ENCODE measurements at places on chromosomes 16 and 17.
A peak's percentile ranks its signal among the peaks of the same experiment; 100 is the strongest.

GRCh38 chr17:6046431-6046830, 23.7 kb upstream of the WSCD1 start:
- DNase-seq = no peak

GRCh38 chr16:12543700-12544476, 259.8 kb downstream of the CPPED1 start:
- no peak for DNase-seq

DNA sequence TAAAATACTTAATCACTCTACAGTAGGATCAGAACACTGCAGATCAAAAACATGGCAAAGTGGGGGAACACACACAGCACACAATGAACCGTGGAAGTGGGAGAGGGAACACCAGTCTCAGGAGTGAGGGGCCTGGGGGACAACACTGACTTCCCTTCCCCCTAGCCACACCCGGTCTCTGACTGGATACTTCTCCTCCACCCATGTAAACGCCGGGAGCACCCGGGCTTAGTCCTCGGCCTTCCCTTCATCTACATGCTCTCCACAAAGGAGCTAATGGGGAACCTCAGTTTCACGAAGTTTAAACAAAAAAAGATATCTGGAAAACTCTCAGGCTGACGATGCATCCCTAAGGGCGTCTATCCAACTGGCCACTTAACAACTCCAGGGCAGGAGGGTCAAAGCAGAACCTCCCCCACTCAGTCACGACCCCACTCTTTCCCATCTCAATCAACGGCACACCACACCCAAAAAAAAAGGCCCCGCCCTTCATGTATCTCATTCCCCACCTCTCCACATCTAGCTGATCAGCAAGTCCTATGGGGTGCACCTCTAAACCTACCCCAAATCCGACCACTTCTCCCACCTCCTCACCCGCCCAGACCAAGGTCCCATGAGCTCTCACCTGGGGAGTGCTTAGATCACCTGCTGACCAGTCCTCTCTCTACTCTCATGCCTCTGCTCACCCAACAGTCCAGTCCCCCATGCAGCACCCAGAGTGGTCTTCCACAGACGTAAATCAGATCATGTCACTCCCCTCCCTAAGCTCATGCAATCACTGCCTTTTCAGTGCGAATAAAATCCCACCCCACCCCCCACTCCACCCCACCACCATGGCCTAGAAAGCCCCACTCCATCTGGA, 7.4 kb downstream of the ZDHHC7 start:
- DNase-seq = no peak

DNA sequence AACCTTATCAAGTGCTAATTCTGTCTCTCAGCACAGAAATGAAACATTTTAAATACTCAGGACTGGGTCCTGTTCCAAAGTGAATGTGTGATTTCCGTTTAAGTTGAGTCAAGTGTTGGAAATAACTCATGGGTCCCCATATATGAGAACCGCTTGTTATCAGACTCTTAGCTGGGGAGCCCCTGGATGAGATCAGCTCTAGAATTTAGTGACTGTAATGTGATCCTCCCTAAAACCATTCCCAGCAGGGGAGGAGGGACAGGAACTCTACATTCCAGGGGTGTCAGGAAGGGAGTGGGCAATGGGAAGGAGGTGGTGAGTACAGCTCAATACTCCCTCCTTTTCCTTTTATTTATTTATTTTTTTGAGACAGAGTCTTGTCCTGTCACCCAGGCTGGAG, 37.5 kb downstream of the OTOA start:
- peak; percentile 32 for DNase-seq

- DNase-seq = no peak
These were observed 62.5 kb downstream of the XPO6 start for GRCh38 chr16:28149011-28149888.

DNA sequence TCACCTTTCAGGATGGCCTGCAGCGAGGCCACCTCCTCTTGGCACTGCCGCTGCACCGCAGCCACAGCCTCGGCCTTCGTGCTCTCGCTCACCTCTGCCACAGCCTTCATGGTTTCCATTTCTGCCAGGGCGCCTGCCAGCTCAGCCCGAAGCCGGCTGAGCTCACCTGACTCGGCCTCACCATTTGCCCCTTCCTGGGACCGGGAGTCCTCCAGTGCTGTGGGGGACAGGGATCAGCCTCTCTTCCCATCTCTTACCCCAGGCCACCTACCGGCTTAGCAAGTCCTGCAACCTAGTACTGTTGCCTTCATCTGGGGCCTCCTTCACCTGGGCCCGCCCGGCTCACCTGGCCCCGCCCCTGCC, 658 bp downstream of the RABEP2 start:
- peak; percentile 95 for DNase-seq

- DNase-seq = no peak
These were observed 12.7 kb downstream of the LITAFD start for GRCh38 chr16:8894736-8895334.

DNA sequence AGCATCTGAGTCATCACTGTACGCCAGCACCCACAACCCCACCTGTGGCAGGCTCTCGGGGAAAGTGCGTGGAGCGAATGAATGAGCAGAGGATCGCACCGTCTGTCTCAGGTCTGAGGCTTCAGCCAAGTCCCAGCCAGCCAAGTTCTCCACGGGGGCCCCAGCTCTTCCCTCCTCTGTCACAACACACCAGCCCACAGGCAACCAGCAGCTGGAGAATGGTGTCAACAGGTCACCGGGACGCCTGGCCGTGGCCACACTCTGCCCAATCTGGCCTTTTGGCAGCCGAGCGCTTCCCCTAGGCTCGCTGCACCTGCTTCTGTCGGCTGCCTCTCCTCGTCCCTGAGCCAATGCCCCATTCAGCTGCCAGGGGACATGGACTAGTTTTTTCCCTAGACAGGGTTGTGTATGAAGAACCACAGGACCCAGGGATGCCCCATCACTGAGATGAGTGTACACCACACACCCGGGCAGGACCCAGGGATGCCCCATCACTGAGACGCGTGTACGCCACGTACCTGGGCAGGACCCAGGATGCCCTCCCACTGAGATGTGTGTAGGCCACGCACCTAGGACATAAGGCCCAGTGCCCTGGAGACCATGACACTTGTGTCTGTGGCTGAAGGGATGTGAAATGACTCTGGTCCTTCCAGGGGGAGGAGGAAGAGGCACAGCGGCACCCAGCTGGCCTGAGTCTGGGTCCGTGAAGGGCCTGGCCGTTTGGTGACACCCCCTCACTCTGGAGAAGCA, 52.8 kb downstream of the ABR start:
- no peak for DNase-seq

DNA sequence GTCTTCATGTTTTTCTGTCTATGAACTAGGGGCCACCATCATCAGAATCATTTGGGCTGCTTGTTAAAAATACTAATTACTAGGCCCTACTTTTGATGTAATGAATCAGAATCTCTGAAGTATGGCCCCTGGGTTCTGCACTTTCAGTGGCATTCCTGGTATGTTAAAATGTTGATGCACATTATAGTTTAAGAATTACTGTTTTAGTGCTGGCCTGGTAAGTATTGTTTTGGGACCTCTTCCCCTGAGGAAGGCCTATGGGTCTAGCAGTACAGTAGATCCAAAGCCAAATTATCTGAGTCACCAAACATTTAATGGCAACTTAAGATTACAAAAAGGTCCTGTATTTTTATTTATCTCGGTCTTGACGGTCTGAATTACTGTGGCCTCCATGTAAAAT, 58.8 kb downstream of the AP2B1 start:
- DNase-seq = no peak

GRCh38 chr16:1723450-1724147, 17.6 kb downstream of the MAPK8IP3 start:
- DNase-seq = peak; percentile 78

GRCh38 chr16:12203780-12204351, 227.3 kb downstream of the SNX29 start:
- no peak for DNase-seq

DNA sequence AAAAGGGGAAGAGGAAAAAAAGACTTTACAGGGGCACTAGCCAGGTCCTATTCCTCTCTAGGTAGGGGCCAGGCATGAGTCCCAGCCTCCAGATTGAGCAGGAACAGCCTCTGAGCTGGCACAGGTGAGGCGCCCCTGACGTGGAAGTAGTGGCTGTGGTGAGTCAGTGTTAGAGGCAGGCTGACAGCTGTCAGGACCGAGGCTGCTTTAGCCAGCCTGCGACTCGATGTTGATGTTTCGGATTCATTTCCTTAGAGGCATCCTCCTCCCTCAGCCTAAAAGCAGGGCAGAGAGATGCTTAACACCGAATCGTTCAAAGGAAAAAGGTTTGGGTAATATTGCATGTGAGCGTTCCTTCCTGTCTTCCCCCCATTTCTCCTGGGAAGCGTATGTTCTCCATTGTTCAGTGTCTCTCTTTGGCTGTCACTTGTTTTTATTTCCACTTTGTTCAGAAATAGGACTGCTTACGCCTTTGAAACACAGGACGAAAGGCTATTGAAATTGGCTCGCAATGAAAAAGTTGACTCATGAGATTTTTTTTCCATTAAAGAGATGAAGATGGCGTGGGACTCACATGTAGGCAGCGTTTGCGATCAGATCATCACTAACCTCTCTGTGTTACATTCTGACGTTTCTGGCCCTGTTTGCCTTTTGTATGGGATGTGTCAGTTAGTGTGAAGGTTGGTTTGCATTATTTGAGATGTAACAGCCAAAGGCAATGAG, 1.3 kb downstream of the KIAA0513 start:
- no peak for DNase-seq
